Hippocampal formation (tissue), 2 donors: ENCODE measurements at places on chromosomes 16 and 17.

GRCh38 chr16:66871840-66872239, 8.5 kb upstream of the PDP2 start:
- DNase-seq, result no peak

DNA sequence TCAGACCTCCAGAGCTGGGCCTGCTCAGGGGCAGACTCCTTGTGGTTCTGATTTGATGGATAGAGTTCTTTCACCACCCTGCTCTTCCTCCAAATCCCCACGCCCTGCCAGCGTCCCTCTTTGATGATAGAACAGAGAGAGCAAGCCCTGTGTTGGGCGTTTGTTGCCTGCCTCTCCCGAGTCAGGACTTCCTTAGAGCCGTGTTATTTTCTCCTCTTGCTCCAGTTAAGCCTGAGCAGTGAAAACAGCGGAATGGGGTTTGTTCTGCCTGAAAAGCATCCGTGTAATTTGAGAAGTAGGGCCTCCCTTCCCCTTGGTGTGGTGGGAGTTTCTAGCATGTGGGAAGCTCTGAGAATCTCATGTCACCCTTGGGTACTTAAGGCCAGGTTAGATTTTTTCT, 22.1 kb downstream of the TMEM94 start:
- no peak for DNase-seq

GRCh38 chr16:79928142-79928873, 327.8 kb upstream of the MAF start:
- no peak for DNase-seq

DNA sequence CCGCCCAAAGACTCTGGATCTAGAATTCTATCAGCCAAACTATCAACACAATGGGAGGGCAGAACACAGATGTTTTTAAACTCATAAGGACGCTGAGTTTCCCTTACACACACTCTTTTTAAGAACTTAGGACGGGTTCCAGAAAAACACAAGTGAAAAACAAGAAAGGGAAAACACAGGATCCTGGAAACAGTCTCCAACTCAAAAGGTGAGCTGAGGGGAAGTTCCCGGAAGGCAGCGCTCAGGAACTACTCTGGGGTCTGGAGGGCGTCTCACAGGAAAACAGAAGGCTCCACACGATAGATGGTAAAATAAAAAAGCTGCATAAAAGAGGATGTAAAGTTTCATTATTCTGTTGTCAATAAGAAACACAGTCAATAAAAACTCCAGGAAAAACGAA, 80.2 kb upstream of the DOC2B start:
- DNase-seq, result no peak

DNA sequence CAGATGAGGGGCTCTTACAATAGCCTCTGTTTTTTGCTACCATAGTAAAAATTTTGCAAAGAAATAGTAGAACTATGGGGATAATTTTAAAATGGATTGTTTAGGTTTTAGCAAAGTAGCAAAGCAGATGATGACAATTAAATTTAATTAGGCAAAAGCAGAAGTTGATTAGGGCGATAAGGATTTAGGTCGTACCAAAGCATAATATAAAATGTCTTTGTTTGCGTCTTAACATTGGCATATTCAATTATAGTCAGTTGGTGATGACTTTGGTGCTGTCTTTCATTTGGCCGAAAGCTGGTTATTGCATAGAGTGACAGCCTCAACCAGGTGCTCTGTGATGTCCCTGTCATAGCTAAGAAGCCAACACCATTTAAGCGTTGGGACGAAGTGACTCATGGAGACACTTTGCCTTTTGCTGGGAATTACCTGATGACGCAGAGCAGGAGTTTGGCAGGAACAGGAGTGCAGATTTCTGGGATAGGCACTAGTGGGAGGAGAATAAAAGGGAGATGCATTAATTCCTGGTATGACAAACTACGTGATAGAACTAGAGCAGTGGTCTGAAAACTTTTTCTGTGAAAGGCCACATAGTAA, 38.3 kb downstream of the MAP2K6 start:
- DNase-seq, result no peak

GRCh38 chr16:30011714-30012504, 1.1 kb upstream of the DOC2A start:
- DNase-seq, result no peak

GRCh38 chr17:32103476-32104113, 38.7 kb upstream of the RHOT1 start:
- DNase-seq, result peak; percentile 23

DNA sequence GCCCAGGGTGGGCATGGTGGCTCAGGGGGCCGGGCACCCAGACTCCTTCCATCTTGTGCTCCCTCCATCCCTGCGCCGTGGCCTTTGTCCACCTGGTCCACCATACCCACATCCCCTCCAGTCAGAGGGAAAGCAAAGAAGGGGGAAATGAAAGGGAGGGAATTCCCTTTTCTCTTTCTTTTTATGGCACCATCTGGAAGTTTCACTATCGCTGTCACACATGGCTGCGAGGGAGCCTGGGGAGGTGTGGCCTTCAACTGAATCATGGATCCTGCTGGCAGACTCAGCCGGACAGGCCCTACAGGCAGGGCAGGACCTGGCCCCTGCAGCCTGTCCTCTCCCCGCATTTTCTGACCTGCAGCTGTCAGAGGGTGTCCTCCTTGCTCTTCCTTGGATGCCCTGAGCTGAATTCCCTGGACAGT, 6.2 kb downstream of the SLC12A3 start:
- DNase-seq, result no peak

DNA sequence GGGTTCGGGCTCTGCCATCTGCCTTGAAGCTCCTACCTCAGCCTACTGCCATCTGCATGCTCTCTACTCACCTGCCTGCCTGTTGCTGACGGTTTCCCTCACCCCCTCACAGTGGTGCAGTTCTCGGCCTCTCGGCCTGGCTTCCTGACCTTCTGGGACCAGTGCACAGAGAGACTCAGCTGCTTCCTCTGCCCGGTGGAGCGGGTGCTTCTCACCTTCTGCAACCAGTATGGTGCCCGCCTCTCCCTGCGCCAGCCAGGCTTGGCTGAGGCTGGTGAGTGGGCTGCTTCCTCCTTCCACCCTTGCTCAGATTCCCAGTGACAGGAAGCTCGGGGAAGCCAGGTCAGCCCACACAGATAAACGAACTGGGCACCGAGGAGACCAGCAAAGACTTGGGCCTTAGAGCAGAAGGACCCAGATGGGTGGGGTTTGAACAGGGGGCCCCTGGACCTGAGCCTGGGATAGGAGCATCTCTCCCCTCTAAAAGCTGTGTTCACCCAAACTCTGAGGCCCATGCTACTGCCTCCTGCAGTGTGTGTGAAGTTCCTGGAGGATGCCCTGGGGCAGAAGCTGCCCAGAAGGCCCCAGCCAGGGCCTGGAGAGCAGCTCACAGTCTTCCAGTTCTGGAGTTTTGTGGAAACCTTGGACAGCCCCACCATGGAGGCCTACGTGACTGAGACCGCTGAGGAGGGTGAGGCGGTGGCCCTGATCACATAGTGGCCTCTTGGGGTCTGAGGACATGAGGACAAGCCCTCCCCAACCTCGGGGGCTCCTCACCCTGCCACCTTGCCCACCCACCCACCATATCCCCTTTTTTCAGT, 16.4 kb downstream of the RIPOR1 start:
- no peak for DNase-seq

- no peak for DNase-seq
Observed at GRCh38 chr17:6815775-6816174, 15.8 kb downstream of the TEKT1 start.

GRCh38 chr17:41382394-41382793, 288 bp upstream of the KRT34 start:
- DNase-seq, result no peak

DNA sequence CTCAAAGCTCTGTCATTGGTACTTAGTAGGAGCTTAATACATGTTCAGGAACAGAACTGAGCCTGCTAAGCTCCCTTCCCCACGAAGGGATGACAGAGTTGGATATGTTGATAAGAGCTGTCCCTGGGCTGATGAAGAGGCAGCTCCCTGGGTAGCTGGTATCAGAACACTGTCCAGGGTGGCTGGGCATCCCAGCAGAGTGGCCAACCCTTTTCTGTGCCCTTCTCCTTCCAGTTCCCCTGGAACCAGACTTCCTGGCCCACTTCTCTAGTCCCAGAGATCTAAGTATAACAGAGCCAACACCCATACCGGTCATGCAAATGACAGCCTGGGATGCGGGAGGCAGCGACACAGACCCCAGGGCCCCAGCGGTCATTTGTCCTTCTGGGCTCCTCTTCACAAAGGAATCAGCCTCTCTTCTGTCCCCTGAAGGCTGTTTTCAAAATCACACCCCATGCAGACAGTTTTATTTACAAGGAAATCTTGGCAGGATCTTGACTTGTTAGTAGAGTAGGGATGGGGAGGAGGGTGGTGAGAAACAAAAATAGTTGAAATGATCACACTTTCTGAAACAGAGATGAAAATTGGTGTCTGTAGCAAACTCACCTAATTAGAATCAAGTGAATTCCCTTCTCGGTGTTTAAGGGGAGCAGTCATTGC, 1.4 kb upstream of the RHBDL3 start:
- DNase-seq, result peak; percentile 48

GRCh38 chr16:714079-714478, 839 bp upstream of the METRN start:
- DNase-seq, result no peak

- DNase-seq, result no peak
Observed at GRCh38 chr17:57819285-57819684, 30.6 kb downstream of the MRPS23 start.

DNA sequence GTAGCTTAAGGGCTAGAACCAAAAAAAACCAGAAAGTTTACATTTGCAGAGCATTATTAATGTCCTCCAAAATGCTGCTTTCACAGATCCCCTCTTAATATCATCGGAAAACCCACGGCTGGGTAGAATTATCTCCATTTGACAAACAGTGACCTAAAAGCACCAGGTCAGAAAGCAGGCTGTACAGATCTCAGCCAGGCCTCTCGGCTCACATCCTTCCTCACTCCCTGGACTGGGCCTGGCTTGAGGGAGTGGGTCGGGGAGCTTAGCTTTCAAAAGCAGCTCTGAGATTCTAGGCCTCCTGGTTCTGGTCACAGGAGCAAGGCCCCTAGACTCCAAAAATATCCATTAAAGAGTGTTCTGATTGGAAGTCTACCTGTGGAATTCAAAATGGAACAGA, 9.1 kb upstream of the SLC12A3 start:
- no peak for DNase-seq

- no peak for DNase-seq
Observed at GRCh38 chr16:54200161-54200534, 86.4 kb downstream of the IRX3 start.

DNA sequence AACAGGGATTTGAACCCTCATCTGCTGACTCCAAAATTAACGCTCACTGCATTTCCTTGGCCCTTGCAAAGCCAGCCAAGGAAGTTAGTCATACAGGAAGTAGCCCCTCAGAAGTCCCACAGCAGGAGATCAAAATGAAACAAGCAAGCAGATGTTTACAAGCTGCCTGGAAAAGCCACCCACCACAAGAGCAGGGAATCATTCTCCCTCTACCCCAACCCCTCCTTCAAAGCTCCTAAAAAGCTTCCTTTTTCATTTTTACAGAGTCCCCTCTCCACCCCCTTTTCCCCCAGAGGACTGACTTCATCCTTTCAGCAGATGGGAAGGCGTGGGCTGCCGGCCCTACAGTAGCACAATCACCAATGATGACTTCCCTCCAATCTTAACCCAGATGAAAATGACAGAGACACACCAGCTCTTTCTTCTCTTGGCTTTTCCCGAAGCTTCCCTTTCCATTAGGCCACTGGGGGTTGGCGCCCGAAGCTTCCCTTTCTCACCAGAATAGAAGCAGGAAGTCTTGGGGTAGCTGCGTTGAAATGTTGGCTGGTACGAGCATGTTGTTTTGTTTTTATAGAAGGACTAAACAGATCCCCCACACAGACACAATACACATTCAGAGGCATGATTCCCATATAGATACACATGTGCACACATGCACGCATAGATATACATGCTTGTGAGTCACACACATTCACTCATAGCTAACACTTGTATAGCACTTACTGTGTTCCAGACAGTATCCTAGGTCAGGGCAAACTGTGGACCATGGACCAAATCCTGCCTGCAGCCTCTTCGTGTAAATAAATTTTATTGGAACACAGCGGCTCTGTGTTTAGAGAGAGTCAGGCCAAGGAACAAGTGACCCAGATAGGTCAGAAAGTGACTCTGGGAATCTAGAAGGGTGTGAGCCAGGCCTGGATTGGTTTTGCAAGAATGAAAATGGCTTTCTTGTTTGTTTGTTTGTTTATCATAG, 17.4 kb downstream of the ITPRIPL2 start:
- peak; percentile 36 for DNase-seq

- DNase-seq, result peak; percentile 74
Observed at GRCh38 chr17:78933959-78934568, 8.9 kb upstream of the TIMP2 start.

GRCh38 chr16:80752541-80752940, 51.9 kb downstream of the CDYL2 start:
- no peak for DNase-seq

GRCh38 chr17:82105417-82105881, 7.4 kb upstream of the FASN start:
- no peak for DNase-seq

DNA sequence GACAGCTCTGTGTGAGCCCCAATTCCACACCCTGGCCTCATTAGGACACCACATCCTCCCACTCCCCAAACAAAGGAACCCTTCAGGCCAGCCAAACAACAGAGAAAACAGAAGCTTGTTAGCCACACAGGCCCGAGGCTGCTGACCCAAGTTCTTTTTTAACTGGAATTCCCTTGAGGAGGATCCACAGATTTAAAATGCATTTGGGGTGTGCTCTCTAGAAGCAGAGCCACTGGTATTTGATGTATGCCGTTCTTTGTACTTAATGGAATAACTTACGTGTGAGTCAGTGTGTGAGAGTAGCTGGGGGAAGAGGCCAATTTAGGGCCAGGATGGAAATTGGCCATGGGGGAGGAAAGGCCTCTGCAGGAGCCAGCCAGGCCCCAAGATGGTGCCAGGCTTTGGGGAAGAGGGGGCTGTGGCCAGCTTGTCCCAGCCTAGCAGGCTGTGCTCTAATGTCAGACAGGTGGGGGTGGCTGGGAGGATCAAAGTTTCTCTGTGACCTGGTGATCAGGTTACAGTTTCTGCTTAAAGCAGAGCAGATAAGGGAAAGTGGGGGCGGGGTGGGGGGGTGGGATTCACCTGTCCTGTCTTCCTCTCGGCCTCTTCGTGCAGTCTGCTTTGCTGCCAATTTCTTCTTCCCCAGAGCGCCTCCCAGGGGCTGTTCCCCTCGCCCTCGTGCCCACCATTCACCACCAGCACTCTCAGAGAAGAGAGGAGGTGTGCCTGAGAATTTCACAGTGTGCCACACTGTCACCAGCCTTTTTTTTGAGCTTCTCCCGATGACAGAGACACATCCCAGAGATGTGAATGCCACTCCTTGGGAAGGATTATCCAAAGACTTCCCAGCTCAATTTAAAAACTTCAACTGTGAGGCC, 50.8 kb downstream of the TOM1L2 start:
- DNase-seq, result peak; percentile 54

- DNase-seq, result no peak
Observed at GRCh38 chr17:83067071-83067717, 12.2 kb upstream of the METRNL start.

GRCh38 chr17:59469786-59470485, 95.5 kb upstream of the DHX40 start:
- no peak for DNase-seq
